ENCODE measurements at places on chromosomes 7 and 10.

GRCh38 chr10:68924593-68924992 lies 23.5 kb downstream of the DDX50 start:
- no peak for DNase-seq

DNA sequence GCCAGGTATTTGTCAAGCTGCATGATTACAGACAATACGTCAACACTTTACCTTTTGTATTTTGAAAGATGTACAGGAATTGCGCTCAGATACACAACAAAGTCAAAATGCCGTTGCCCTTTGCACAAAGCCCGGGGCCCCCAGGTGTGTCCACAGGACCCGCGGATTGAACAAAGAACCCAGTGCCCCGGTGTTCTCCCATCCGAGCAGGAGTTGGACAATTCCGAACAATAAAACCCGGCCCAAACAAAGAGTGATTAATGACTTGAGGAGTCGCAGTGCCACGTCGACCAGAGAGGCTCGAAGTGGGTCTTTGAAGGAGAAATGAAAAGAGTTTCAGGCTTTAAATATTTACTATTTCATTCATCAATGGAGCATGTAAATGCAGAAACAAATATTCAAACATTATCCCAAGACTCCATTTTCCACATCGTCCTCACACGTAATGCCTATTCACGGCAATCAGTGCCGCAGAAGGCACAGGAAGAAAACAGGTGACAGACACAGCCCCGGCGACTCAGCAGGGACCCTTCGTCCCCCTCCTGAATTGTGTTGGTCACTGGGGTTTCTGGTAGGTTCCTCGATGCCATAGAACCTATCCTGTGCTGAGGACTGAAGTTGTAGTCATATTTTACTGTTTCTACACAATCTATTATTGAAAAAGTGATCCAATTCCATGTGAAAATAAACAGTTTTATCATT lies 70.9 kb upstream of the MGMT start:
- DNase-seq = no peak

DNA sequence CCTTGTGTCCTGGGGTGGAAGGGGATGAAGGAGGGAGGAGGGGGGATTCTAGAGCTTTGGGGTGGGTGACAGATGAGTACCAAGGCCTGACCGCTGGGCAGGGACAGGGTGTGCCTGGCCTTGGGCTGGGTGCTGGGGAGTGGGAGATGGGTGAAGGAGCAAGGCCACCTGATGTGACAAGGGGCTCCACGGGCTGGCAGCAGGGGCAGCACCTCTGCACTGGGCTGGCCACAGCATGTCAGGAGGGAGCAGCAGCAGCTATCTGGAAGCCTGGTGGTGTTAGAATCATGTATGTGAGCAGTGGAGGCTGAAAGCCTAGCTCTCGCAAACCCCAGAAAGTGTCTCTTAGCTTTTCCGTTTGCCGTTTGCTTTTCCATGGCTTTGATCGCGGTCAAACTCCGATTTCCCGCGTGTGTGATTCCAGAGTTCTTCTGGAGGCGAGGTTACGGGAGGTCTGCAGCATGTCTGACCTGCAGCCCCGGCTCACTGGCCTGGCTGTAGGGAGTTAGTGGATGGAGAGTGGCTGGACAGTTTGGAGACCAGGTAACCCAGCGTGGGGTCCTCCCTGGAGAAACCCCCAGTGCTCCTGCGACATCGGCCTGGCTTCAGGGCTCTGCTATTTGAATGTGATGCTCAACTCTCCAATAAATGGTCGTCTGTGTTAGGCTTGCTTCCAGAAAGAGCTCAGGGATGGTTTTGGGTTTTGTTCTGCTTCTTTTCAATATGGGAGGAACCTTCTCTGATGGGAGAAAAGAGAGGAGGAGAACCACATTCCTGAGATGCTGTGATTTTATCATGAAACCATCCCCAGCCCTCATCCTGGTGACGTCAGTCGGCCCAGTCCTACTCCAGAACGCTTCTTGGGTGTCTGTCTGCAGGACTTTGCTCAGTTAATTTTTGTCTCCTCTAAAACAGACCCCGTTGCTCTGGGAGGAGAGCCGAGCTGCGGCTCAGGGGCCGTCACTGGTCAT lies 105.5 kb downstream of the CUX1 start:
- peak; percentile 49 for DNase-seq

DNA sequence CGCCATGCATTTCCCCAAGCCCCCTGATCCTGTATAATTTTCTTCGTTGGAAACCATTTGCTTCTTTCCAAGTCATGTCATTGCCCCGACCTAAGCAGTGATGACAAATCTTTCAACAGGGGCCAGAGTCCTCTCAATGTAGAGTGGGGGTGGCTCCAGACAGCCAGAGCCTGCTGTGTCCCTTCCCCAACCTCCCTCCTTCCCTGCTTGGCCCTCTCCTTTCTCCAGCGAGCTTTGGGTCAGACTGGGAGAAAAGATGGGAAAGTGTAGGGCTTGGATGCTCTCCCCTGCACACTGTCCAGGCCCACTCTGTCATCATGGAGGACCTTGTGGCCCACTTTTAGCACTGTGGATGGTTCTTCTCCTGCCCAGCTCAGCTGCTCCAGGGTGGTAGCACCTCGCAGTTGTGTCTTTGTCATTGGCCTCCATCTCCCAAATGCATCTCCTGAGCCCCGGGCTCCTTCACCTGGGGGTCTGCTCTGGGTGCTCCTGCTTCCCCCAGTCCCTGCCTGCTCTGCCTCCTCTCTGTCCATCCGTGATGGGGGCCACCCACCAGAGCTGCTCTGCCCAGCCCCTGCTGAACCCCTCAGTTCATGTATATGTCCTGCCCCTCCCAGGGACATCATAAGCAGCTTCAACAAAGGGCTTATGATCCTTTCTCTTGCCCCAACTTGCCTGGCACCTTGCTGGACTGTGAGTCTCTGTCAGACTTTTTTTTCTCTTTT lies 37.5 kb downstream of the BTBD16 start:
- no peak for DNase-seq

DNA sequence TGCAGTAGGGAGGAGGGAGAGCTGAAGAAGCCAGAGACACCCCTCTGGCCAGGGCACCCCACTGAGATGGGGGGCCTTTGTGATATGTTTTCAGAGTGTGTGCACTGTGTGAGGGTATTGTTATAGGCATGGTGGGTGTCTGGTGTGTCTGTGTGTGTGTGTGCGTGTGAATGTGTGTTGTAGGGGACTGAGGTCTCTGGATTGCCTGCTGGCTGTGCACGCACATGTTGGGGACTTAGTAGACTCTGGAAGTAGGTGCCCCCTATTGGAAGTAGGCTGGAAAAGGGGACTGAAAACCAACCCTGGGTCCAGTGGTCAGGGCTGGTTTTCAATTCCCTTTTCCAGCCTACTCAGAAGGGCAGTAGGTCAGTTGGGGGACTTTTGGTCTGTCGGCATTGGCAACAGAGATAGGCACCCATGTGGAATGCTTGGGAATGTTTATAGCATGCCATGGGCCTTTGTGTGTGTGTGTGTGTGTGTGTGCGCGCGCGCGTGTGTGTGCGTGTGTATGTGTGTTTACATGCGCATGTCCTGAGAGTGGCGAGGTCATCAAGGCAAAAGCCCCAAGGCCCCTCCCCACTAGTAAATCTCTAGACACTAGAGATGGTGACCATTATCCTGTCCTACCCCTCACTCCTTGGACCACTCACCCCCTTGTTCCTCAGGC lies 78.8 kb downstream of the HIF1AN start:
- no peak for DNase-seq

- peak; percentile 16 for DNase-seq
Measured at GRCh38 chr7:4849390-4849789, 12.4 kb downstream of the PAPOLB start.

DNA sequence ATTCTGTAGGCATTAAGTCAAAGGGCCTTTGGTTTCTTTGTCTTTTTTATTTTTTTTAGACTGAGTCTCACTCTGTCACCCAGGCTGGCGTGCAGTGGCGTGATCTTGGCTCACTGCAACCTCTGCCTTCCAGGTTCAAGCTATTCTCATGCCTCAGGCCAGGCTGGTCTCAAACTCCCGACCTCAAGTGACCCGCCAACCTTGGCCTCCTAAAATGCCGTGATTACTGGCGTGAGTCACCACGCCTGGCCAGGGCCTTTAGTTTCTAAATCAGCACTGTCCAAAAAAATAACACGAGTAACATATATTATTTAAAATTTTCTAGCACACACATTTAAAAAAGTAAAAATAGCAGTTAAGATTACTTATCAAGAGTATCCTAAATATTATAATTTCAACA lies 11.1 kb upstream of the ACSL5 start:
- peak; percentile 88 for DNase-seq

DNA sequence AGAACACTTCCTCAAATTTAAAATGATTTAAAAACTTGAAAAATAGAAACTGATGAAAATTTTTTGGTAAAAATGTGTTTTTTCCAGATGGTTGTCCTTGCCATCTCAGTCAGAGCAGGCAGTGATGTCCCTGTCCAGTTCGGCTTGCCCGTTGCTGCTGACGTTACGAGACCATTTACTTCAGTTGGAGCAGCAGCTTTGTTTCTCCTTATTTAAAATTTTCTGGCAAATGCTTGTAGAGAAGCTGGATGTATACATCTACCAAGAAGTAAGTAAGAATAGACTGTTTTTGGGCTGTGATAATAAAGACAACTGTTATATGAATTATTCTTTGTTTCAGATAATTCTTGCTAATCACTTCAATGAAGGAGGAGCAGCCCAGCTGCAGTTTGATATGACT lies 16.1 kb downstream of the EFCAB10 start:
- DNase-seq = no peak

DNA sequence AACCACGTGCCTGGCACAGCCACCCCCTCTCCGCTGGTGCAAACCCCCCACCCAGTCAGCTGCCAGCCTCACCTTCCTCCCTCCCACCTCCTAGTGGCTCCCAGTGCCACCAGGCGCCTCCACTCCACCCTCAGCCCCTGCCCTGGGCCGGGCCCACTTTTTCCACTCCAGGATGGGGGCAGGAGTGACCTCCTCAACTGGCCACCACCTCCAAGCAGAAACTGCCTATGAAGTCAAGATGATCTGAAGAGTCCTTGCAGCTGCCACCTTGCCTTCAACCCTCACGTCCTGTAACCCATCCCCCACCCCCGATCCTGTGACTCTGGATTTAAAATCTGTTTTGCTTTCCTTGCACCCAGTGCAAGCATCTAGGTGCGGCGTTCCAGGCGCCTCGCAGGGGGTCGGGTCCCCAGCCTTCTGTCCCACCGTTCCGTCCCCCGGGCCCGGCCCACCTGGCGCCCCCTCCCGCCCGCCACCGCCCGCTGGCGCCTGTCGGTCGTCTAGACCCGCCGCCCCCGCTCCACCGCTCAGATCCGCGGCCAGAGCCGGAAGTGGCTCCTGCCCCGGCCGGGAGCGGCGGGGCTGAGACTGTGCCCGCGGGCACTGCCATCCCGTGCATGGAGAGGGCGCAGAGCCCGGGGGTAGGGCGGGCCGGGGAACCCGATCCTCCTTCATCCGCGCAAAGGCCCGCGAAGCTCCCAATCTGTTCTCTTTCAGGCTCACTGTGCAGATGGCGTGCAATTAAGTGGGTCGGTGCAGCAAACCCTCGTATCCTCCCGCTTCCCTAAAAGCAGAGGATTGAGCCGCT lies 51.2 kb upstream of the GTF2I start:
- DNase-seq = peak; percentile 65

DNA sequence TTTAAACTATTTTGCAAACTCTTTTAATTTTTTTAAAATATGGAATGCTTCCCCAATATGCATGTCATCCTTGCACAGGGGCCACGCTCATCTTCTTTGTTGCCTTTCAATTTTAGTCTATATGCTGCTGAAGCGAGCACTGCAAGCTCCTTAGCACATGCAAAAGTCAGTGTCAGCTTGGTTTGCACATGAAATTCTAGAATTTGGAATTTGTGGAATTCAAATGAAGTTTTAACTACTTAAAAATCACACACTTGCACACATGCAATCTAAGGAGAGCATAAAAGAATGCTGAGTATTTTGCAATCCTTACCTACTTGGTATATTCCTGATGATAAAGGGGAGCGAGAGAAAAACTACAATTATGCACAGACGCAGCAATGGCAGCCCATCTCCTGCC lies 78.3 kb upstream of the ATP6V0A4 start:
- peak; percentile 27 for DNase-seq

GRCh38 chr7:117096942-117097341 lies 143.6 kb downstream of the ST7 start:
- no peak for DNase-seq

DNA sequence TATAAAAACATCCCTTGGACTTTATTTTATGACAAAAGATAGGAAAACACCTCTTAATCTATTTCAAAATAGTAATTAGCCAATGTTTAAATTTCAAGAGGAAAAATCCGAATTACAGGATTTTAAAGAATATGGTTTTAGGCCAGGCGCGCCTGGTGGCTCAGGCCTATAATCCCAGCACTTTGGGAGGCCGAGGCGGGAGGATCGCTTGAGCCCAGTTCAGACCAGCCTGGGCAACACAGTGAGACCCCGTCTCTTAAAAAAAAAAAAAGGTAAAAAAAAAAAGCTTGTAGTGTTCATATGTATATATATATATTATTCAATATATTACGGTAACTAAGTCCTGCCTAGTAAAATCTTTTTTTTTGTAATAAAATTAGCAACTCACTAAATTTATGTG lies 1.4 kb downstream of the BNIP3 start:
- no peak for DNase-seq

DNA sequence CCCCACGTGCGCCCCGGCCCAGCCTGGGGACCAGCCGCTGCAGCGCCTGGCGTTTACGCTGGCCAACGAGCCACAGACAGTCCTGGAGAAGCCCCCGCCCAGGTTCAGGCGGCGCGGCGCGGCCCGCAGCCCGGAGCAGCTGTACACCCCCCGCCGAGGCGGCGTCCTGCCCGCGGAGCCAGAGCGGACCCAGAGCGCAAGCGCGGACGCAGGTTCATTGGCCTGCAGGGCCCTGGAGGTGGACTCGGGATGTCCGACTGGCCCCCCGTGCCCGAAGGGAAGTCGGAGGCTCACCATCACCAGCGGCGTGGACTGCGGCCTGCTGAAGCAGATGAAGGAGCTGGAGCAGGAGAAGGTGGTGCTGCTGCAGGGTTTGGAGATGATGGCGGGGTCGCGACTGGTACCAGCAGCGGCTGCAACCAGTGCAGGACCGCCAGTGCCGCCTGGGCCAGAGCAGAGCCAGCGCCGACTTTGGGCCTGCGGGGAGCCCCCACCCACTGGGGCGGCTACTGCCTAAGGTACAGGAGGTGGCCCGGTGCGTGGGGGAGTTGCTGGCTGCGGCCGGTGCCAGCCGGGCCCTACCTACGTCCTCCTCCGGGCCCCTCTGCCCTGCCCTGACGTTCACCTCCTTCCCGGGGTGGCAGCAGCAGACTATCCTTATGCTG lies 72.0 kb upstream of the KCTD7 start:
- DNase-seq = no peak

GRCh38 chr10:113037218-113037617 lies 87.2 kb downstream of the TCF7L2 start:
- DNase-seq = no peak

- peak; percentile 90 for DNase-seq
Measured at GRCh38 chr7:28755255-28755654, 202.9 kb downstream of the TRIL start.

DNA sequence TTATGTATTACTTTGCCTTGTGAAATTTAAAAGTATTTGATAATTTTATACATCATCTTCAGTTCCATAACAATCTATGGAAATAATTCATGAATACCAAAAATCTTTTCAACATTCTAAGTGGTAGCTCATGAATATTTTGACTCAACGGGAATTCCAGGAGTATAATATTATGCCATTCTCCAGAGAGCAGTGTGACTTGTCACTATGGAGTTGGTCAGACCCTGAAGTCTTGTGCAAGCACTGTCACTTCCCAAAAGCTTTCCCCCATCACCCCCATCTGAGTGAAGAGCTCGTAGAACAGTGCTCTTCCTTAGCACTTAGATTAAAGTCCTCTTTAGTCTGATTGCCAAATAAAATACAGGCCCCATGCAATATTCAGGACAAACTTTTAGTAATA lies 29.4 kb upstream of the CCNJ start:
- no peak for DNase-seq

GRCh38 chr10:72772031-72772430 lies 80.1 kb downstream of the MCU start:
- DNase-seq = no peak

- DNase-seq = no peak
Measured at GRCh38 chr10:86234107-86234506, 132.5 kb downstream of the GRID1 start.

All from GM23248 (cell line).